ENCODE measurements at places on chromosomes 1 and 21.
A peak's percentile ranks its signal among the peaks of the same experiment; 100 is the strongest.

GRCh38 chr1:92877792-92878191, 46.0 kb downstream of the RPL5 start:
- DNase-seq: no peak

DNA sequence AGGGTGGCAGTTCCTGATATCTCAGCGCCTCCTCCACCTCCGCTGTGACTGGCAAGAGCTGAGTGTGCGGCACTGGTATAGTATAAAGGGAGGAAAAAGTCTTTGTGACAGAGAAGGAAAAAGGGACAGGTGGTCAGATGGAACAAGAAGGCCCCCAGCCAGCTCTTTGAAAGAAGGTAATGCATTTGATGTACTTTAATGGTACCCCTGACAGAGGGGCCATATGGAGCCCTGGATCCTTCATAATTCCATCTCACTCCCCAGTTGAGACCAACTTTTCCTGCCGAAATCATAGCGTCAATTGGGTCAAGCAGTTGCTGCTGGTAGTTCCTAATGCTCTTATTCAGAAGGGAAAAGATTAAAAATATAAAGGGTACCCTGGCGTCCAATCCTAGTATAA, 198.2 kb downstream of the ZNF326 start:
- no peak for DNase-seq

GRCh38 chr1:1204425-1204920, 1.9 kb downstream of the TNFRSF18 start:
- no peak for DNase-seq

- DNase-seq: no peak
These were observed 9.2 kb downstream of the MEF2D start for GRCh38 chr1:156491151-156491949.

DNA sequence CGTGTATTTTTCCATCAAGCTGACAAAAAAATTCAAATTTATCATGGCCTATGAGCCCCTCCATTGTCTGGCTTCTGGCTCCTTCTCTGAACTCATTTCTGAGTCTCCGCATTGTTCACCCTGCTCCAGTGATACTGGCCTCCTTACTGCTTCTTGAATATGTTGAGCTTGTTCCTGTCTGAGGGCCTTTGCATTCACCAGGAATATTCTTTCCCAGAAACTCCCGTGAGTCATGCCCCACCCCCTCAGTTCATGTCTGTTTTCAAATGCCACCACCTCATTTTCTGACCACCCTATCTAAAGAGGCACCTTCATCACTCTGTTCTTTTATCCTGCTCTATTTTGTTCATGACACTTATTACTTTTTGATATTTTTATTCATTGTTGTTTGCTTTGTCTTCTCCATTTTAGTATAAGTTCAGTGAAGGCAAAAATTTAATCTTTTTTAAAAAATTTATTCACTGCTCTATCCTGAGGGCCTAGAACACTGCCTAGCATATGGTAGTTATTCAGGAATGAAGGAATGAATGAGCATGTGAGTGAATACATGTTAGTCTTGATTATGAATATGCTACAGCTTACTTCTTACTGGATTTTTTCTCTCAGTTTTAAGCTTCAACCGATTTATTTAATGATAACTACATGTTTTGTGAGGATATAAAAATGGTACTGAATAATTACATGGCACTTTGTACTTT, 140.4 kb upstream of the C1orf105 start:
- no peak for DNase-seq

DNA sequence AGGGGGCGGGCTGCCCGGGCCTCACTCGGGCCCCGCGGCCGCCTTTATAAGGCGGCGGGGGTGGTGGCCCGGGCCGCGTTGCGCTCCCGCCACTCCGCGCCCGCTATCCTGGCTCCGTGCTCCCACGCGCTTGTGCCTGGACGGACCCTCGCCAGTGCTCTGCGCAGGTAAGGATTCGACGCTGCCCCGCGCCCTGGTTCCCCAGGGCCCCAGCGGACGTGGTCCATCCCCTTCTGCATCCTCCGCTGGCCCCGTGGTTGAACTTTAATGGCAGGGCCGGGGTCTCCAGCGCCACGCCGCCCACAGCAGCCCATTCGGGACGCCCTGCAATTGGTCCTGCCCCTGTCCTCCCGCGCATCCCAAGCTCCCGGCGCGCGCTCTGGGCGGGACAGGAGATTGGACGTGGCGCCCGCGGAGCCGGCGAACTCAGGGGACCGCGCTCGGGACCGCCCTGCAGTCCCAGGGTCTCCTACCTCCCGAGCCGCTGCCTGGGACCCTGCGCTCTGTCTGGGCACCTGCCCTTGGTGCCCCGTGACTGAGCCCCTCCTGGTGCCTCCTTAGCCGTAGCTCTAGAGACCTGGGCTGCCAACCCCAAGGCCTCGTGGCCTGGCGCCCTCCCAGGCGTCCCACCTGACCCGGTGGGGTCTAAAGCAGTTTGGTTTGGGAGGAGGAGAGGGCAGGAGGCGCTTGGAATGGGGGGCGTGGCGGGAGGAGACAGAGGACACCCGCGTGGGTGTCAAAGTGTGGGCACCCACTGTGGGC, at the start of gene ALPL:
Gene ALPL, plus strand, starts transcription at position 73 of the 762 bp plus-strand sequence. CDS start 44,659 bp downstream, outside the sequence.
- DNase-seq: peak; percentile 11

DNA sequence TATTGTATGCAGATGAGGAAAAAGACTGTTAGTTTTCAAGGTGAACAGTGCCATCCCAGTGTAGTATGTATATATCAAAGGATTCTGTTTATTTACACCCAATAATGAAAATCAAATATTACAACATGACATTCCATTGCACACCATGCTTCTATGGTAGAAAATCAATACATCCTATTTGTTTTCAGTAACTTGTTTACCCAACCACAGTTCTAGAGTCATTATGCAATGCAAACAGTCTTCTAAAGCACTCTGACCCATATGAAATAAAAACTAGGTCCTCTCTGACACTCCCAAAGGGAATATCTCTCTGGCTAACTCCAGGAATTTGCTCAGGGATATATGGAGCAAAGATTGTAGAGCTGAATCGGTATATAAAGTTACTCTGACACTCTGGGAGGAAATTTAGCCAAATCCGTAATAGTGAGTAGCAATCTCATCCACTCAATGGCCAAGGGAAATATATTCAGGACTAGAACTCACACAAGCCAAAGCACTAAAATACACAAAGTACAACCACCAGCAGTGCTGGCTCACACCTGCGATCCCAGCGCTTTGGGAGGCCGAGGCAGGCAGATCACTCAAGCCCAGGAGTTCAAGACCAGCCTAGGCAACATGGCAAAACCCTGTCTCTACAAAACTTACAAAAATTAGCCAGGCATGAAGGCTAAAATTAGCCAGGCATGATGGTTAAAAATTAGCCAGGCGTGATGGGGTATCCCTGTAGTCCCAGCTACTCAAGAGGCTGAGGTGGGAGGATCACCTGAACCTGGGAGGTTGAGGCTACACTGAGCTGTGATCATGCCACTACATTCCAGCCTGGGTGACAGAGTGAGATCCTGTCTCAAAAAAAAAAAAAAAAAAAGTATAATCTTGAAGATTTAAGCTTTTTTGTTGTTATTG, 75.2 kb downstream of the RERE start:
- no peak for DNase-seq

- DNase-seq: no peak
These were observed 21.3 kb downstream of the UROD start for GRCh38 chr1:45033356-45033755.

- DNase-seq: no peak
These were observed 416.3 kb upstream of the ESRRG start for GRCh38 chr1:217139513-217139912.

- DNase-seq: peak; percentile 6
These were observed 1.0 kb downstream of the KCNK1 start for GRCh38 chr1:233614743-233615521.

GRCh38 chr1:16141573-16142336, 14.1 kb downstream of the EPHA2 start:
- DNase-seq: no peak

DNA sequence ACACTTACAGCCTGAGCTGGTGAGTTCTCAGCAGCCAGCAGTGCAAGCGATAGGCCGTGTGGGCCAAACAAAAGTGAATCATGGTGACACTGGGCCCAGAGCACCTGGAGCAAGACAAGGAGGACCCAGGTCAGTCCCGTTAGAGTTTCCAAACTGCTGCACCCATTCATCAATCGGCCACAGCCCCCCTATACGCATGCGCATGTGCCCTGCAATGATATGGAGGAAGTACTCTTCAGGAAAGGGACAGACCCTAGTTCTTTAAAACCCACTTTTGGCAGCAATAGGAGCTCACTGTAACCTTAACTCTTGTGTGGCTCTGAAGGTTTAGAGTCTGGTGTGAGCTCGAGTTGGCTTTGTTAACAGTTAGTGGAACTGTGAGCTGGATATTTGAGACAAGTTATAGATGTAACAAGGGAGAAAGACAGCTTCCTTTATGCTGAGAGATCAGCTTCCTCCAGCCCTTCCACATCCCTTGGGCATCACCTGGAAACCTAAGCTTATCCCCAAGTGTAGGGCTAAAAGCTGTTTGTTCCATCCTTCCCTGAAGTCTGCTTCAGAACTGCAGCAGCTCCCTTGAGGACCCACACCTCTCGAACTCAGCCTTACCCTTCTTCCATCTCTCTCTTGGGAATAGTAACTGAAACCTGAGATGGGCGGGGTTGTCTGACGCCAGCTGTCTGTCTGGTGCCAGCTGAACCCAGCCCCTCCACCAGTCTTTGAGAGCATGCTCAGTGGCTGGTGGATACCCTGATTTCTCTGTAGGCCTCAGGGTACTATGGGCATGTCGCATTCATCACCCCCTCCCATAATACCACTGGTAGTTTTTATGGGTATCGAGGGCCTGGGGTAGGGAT, 17.7 kb downstream of the NMNAT1 start:
- DNase-seq: no peak

GRCh38 chr1:95699149-95699953, 465.3 kb downstream of the RWDD3 start:
- DNase-seq: no peak

GRCh38 chr1:241270016-241270415, 87.0 kb downstream of the RGS7 start:
- no peak for DNase-seq

GRCh38 chr1:219278288-219278687, 104.6 kb downstream of the LYPLAL1 start:
- DNase-seq: no peak
